ENCODE measurements at places on chromosomes 11 and 22.

DNA sequence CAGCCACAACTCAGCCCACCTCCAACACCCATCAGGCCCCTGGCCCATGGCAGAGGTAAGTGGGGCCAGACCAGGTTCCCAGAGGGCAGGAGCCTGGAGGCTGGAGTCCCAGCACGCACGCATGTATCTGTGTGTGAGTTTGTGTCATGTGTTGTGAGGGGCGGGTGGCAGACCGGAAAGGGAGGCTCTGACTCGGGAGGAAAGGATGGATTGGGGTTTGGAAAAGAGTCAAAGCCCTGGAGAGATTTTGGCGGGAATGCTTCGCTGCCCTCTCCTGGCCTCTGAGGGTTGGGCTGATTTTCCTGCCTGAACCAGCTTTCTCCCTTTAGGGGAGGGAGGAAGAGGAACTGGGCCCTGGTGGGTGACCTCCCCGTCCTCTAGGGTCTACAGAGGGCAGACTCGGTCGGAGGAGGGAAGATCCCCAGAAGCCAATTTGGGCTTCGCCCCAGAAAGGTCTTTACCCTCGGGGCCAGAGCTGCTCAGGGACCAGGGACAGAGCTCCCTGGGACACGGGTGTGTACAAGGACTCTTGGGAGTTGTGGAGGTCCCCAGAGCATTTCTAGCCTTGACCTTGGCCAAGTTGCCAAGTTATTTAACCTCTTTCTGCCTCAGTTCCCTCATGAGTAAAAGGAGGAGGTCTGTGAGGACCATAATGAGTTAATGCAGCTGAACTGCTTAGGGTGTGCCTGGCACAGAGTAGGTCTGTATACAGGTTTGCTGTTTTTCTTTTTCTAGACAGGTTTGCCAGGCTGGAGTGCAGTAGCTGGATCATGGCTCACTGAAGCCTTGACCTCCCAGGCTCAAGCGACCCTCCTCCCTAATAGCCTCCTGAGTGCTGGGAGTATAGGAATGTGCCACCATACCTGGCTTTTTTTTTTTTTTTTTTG lies 6.9 kb downstream of the C11orf68 start:
- DNase-seq, result no peak

GRCh38 chr11:113632981-113633380 lies 73.1 kb downstream of the TMPRSS5 start:
- DNase-seq, result no peak

DNA sequence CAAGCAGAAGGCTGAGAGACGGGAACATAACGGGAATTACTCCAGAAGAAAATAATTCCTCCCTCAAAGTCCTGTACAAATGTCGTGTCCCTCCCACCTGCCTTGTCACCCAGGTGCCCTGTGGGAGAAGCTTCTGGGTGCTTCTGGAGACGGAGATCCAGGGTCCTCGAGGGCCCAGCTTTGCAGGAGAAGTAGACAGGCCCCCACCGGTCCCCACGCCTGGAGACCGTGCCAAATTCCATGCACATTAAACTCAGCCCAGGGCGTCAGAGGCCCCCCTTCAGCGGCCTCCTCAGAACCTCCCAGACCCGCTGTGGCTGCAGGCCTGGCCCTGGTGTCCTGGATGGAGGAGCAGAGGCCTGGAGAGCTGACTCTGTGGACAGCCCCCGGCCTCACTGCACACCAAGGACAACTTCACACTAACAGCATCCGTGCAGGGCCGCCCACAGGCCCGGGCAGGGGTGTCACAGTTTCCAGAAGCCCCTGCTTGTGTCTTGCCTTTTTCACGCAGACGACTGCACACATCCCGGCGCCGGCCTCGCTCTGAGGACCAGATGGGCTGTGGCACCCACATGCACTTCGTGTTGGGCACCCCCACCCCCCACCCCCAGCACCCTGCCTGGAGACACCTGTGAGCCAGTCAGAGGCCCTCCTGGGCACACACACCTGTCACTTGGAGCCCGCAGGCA lies 734.3 kb downstream of the BRD1 start:
- no peak for DNase-seq

DNA sequence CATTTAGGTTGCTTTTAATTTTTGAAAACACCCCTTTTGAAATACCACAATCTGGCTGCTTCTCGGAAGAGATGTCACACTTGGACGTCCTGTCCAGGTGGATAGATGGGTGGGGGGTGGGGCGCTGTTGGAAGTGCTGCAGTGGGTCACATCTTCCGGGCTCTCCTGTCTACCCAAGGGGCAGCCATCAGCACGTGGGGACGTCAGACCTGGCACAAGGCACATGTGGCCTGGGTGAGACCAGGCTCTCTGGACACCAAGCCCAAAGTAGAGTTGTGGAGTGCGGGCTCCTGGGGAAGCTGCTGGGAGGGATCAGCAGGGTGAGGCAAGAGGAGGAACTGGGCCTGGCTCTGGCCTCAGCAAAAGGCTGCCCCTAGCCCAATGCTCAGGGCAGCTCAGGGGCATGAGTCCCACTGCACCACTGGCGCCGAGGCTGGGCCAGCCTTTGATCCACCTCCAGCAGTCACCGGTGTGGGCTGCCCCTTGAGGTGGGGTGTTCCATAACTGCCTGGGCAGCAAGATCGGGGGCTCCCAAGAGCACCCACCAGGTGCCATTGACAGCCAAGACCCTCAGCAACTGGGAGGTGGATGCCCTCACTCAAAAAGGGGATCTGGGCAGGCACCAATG lies 68.6 kb upstream of the CCND1 start:
- no peak for DNase-seq

GRCh38 chr22:17143826-17144225 lies 15.3 kb downstream of the HDHD5 start:
- DNase-seq, result no peak

- no peak for DNase-seq
Observed at GRCh38 chr22:49847751-49848689, 5.6 kb upstream of the ZBED4 start.

DNA sequence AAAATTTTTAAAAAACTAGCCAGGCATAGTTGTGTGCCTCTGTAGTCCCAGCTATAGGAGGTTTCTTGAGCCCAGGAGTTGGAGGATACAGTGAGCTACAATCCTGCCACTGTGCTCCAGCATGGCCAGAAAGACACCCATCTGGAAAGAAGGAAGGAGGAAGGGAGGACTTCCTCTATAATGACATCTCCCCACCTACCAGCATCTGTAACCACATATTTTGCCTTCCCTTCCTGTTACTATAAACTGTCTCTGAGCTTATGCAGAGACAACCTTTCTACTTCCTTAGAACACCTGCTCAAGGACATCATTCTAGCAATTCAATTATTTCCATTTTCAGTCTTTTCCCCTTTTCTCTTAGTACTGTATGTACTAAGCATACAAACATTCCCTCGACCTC lies 2.2 kb upstream of the NUP160 start:
- no peak for DNase-seq

DNA sequence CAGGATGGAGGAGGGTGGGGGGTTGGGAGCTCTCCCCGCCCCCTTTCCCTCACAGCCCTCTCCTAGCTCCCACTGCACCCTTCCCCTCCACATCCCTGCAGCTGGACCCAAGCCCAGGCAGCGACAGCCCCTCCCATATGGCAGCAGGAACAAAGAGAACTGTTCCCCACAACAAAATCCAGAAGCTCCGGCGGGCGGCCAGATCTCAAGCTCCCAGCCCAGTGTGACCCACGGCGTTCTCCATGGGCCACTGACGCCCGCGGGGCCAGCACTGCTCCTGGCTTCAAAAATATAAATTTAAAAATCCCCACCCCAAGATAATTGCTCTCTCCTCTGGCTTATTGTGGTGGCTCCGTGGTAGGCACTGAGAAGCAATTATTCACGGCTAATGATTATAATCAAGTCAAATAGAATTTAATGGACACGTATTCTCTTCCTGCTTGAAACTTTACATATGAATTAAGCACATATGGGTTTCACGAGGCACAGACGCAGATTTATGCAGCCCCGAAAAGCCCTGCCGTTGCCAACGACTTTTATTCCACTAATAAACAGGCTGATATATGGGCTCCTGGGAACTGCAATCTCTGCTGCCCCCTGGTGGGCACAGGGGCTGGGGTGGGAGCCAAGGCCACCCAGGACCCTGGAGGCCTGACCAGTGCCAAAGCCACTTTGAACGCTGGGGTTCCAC lies 17.5 kb downstream of the MACROD1 start:
- DNase-seq, result peak; percentile 59

DNA sequence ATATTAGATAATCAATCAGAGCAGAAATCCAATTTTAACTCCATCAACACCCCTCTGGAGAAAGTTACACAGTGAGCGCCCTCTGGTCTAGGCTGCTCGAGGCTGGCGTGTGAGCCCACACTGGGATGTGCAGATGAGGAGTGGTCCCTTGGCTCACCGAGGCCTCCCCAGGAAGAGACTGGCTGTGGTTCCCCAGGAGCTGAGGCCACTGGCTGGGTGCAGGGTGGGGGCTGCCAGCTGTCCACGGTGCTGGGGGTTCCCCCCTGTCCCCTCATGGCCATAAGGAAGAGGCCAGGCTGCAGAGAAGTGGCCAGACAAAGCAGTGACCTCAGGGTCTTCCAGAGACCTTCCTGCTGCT lies 750.7 kb downstream of the BRD1 start:
- DNase-seq, result no peak

GRCh38 chr11:26944866-26945664 lies 48.8 kb upstream of the FIBIN start:
- DNase-seq, result no peak

- DNase-seq, result no peak
Observed at GRCh38 chr22:28139961-28140360, 220.9 kb upstream of the PITPNB start.
